ENCODE measurements at places on chromosomes 6 and 20. TPM values are rescaled to one million over a fixed set of nuclear protein-coding genes. Genes with fewer than 3 reads are reported as not detected.

DNA sequence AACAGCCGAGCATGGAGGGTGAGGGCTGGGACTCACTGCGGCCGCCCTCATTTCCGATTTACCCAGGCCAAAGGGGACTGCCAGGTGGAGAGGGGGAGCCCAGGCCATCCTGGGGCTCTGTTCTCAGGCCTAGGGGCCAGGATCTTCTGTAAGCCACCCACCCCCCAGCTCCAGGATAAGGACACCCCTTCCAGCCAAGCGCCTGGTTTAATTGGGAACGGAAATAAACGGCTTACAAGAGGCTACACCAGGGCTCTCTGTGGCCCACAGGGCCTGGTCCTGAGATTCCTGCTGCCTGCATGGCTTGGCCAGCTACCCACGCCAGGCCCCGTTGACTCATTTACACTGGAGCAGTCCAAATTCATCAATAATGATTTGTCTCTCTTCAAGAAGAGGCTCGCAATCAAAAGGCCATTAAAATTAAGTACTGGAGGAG, 68.1 kb upstream of the TOP1 start:
- H3K27me3 ChIP-seq: no peaks in the 10 kb centered on the region
- no peak overlapping the region for H3K27ac ChIP-seq

Gene DEFB129
- total RNA-seq: not detected

- no peaks in the 10 kb centered on the region for H3K4me1 ChIP-seq
- H3K27ac ChIP-seq: no peak overlapping the region
- no peaks in the 10 kb centered on the region for H3K27me3 ChIP-seq
- no peak overlapping the region for H3K4me3 ChIP-seq
Measured at GRCh38 chr6:113068570-113068969, 721.4 kb downstream of the RFPL4B start.

Gene SLC18B1
- total RNA-seq: 3.9 TPM

- DNase-seq: peak; percentile 45
- H3K4me3 ChIP-seq: no peak overlapping the region
- no peak overlapping the region for H3K27ac ChIP-seq
Measured at GRCh38 chr6:75210885-75211739, 5.3 kb upstream of the COL12A1 start.

Gene BAG2
- total RNA-seq: 19.6 TPM

DNA sequence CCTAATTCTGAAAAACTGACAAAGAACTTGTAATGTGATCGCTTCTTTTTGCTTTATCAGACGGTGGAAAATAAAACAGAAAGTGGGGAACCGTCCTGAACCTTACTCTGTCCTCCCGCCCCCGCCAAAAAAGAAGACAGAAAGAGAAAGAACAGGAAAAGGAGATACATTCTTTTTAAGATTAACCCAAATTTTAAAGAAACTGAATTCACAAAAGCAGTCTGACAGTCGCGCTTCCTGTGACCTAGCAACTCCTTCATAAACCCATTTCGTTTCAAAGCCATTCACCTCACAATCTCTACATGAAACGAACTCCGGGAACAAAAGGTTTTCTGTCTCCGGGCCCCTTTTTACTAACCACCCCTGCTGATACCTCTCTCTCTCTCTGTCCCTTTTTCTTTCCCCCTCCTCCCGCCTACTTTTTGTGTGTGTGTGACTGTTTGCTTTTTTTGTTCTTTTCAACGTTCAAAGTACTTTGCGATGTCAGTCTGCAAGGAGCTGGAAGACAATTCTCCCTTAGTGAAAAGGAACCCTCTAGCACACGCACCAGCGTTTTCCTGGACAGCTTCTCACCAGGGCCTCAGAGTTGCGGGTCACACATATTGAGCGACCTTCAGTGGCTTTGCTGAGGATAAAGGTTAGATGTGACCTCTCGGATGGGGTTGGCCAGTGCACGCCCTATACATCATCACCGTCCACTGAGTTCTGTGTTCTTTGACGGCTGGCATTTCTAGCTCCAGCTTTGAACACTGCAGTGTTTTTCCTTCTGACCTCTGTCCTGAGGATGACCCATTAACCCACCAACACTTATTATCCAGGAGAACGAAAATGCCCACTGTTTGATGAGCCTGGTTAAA, 530 bp upstream of the NEDD9 start:
- H3K27me3 ChIP-seq: no peaks in the 10 kb centered on the region
- peak overlapping the region; percentile 88 for H3K27ac ChIP-seq
- H3K36me3 ChIP-seq: no peaks in the 10 kb centered on the region
- peak overlapping the region; percentile 93 for H3K4me3 ChIP-seq

Gene LY6G6D
- total RNA-seq: not detected

GRCh38 chr6:163383912-163384311, 30.6 kb upstream of the QKI start:
- no peak overlapping the region for H3K27ac ChIP-seq
- H3K4me1 ChIP-seq: no peaks in the 10 kb centered on the region
- DNase-seq: no peak
- H3K27me3 ChIP-seq: no peaks in the 10 kb centered on the region
- H3K36me3 ChIP-seq: no peaks in the 10 kb centered on the region

DNA sequence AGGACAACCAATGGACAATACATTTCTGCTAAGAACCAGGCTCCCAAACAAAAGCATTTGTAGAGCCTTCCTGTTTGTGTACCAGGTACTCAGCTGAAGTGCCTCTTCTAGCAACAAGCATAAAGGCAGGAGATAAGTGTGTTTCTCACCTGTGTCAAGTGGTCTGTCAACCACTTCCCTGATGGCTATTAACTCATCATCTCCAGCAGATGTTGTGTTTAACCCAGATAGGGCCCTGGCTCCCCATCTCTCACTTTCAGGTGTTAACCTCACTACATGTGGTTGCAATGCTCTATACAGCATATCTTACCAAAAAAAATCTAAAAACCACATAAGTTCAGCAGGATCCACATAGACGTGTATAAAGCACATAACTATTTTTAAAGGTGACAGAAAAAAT, 9.6 kb upstream of the IL17A start:
- H3K27me3 ChIP-seq: no peaks in the 10 kb centered on the region
- no peaks in the 10 kb centered on the region for H3K4me1 ChIP-seq
- DNase-seq: no peak
- H3K36me3 ChIP-seq: no peaks in the 10 kb centered on the region

Gene PAK5
- not detected for total RNA-seq

Gene CALHM4
- total RNA-seq: not detected

GRCh38 chr6:157637941-157638662, 184.9 kb upstream of the SNX9 start:
- H3K4me1 ChIP-seq: no peaks in the 10 kb centered on the region
- H3K27me3 ChIP-seq: no peaks in the 10 kb centered on the region
- H3K27ac ChIP-seq: no peak overlapping the region
- DNase-seq: no peak
- no peak overlapping the region for H3K4me3 ChIP-seq

Gene HMGN3
- 40.0 TPM for total RNA-seq

DNA sequence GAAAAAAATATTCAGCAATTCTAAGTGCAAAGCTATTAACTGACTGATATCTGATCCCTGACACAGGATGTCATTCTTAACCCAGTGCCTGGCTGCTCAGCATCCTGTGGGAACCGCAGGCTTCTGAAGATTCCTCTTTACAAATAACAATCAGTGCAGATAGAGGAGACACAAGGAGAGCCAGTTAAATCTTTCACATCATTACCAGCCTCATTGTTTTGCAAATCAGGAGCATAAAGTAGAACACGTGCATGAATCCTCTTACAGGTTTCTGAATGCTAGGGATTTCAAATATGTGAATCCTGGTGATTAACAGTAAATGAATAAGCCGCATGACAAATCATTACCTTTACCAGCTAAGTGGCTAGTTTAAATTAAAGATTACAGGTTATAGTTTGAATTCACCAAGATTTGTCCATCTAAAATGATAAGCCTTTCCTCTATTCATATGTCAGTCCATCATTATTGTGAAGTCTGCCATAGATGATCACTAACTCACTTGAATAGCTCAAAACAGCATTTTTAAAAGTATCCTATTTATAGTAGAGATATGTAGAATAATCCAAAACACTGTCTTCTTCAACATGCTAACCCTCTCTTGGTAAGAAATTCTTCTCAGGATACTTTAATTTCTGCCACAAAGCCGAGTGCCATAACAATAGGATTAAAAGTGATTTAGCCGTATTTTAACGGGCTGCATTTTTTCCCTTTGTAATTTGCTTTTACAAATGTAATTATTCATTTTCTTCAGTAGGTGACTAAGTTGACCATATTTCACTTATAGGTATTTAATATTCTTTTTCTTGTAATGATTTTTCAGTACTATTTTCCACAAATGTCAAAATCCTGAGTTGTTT, 367.3 kb upstream of the EPHA7 start:
- no peak for DNase-seq
- no peak overlapping the region for H3K27ac ChIP-seq
- no peaks in the 10 kb centered on the region for H3K27me3 ChIP-seq

DNA sequence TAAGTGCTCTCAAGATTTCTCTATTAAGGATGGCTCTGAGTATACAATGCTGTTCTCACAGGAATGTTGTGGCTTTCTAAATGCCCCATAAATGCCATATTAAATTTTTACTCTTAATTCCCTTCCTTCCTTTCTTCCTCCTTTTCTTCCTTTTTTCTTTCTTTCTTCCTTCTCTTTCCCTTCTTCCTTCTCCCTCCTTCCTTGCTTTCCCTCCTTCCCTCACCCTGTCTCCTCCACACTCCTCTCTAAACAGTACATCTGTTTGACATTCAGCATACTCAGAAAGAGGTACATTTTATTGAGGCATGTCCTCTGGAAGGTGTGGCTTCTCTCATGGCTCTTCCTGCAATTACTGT, 433 bp upstream of the SLC17A1 start:
- H3K4me1 ChIP-seq: peaks cover 31% of the 10 kb centered on the region
- DNase-seq: no peak
- H3K27ac ChIP-seq: no peak overlapping the region
- no peak overlapping the region for H3K4me3 ChIP-seq

DNA sequence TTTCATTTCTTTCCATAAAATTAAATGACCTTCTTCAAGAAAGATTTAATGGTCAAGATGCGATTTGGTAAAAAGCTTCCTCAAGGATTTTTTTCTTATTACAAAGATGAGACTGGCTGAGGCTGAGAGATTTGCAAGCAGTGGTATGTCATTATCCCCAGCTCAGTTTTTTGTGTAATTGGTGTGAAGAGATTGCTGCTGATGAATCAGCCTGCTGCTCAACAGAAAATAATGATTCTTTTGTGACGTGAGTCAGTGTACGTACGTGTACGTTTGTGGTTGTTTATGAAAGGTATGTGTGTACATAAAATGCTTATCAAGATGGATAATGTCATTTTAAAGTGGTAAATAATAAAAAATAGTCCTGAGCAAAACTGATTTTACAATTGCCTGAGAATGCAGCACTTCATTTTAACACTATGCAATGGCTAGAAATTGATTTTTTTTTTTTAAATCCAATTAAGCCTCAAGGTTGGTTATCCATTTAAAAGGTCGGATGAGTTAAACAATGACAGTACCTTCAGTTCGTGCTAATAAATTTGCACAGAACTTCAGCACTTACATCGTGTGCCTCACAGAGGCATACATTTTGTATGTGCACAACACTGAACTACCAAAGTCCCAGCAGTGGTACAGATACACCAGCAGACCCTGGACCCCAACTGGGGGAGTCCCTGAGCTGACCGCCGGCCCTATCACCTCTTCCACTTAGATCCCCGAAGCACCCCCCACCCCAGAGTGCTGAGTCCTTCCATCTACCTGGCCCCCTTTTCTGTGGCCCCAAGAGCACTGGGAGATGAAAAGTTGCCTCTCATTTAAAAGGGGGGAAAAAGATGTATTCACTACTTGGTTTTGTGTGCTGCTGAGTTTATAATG, 9.7 kb upstream of the NPEPL1 start:
- H3K36me3 ChIP-seq: no peaks in the 10 kb centered on the region
- H3K27ac ChIP-seq: no peak overlapping the region
- no peak for DNase-seq
- no peaks in the 10 kb centered on the region for H3K4me1 ChIP-seq

DNA sequence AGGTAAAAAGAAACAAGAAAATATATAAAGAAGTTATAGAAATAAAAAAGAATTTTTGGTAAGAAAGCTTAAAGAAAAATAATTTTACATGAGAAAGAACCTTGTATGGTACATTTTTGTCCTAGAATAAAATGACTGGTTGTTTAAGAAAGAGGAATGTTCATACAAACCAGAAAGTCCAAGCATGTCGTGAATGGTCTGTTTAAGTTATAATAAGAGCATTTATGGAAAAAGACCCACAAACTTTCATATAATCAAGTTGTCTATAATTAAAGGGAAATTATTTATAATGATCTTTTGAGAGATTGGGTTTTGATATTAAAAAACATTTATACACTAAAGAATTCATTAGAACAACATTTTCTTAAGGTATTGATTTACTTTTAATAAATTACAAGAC, 27.8 kb upstream of the FAM110A start:
- no peaks in the 10 kb centered on the region for H3K4me1 ChIP-seq
- no peak overlapping the region for H3K27ac ChIP-seq
- H3K27me3 ChIP-seq: no peaks in the 10 kb centered on the region
- no peak overlapping the region for H3K4me3 ChIP-seq

GRCh38 chr6:169591616-169592015, 110.2 kb downstream of the WDR27 start:
- no peak for DNase-seq
- no peaks in the 10 kb centered on the region for H3K27me3 ChIP-seq
- no peak overlapping the region for H3K4me3 ChIP-seq
- H3K27ac ChIP-seq: no peak overlapping the region
- H3K36me3 ChIP-seq: no peaks in the 10 kb centered on the region

Gene MAK
- total RNA-seq: not detected

DNA sequence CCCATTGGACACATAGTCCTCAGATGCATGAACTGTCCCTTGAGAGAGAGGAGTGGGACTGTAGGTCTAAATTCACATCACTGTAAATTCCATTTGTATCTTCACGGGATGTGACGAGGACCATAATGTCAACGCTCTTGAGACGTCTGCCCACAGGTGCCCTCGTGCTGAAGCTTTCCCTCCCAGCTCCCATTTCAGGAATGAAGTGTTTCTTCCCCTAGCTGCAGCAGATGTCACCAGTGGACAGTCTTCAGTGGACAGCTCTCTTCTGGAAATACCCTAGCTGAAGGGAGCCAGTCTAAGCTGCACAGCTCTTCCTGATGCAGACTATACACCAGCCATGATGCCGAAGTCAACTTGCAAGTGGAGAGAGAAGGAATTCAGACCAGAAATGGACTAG, 217.4 kb upstream of the ECI2 start:
- H3K4me3 ChIP-seq: no peak overlapping the region
- no peak overlapping the region for H3K27ac ChIP-seq
- DNase-seq: no peak
- H3K27me3 ChIP-seq: no peaks in the 10 kb centered on the region

DNA sequence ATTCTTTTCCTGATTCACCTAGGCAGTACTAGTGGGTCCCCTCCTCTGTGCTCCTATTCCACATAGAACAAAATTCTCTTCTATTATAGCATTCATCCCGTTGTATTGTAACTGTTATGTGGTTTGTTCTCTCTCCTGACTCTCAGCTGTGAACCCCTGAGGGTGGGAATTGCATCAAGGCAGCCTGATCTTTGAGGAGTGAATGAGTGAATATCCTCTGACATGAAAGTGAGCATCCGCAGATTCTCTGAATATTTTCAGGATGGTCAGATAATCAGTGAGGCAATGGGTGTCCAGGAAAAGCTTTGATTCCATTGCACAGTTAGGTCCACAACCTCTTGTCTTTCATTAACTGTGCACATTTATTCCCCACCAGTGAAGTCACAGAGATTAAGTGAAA, 67.6 kb upstream of the SLC22A23 start:
- H3K4me3 ChIP-seq: no peak overlapping the region
- H3K36me3 ChIP-seq: no peaks in the 10 kb centered on the region
- DNase-seq: no peak
- no peak overlapping the region for H3K27ac ChIP-seq

GRCh38 chr20:35085477-35086225, 7.0 kb downstream of the TRPC4AP start:
- no peaks in the 10 kb centered on the region for H3K36me3 ChIP-seq
- no peak overlapping the region for H3K27ac ChIP-seq
- no peak overlapping the region for H3K4me3 ChIP-seq
- DNase-seq: no peak

Gene SOX18
- 4.2 TPM for total RNA-seq

All from thoracic aorta (tissue), 2 donors.